Skeletal muscle cell (primary cell): ENCODE measurements at places on chromosomes 13 and 19.

- DNase-seq = no peak
Measured at GRCh38 chr13:98349731-98350305, 172.7 kb upstream of the RNF113B start.

GRCh38 chr13:92512852-92513251 lies 713.8 kb upstream of the GPC6 start:
- no peak for DNase-seq

DNA sequence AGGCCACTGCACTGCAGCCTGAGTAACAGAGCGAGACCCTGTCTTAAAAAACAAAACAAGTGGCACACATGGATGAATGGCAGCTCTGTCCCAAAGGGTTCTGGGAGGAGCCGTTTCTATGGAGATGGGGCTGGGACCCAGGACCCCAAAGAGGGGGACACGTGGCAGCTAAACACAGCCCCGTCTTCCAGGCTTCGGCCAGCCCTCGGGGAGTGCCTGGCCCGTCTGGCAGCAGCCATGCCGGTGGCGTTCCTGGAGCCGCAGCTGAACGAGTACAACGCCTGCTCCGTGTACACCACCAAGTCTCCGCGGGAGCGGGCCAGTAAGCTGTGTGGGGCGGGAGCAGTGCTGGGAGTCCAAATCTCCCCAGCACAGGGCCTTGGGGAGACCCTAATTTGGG lies 82.4 kb downstream of the RYR1 start:
- no peak for DNase-seq

- no peak for DNase-seq
Measured at GRCh38 chr19:6105444-6105843, 4.9 kb downstream of the RFX2 start.

- DNase-seq = no peak
Measured at GRCh38 chr13:78602561-78603239, 652 bp downstream of the POU4F1 start.

DNA sequence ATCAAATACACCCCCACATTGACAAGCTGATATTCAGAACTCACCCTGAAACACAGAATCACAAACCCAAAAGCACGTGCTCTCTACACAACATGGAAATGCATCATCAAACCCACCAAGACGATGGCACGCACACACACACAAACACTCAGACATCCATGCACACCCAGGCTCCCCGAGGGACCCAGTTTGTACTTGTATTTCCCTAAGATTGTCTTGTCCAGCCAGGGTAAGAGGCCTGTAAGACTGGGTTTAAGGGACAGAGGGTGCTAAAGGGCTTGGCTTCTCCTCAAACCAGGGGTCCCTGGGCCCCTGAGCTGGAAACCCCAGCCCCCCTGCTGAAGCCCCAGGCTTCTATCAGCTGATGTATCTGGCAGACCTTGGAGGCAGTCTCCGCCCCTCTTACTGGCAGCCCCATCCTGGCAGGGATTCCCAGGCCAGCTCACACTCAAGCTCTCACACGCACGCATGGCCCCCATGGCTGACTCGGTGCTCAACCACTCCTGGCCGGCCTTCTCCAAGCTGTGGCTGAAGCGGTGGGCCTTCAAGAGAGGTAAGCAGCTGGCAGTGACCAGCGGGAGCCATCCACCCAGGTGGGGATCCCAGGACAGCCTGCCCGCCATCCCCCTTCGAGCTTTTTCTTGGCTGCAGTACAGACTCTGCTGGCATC lies 6.5 kb downstream of the ARHGEF18 start:
- peak; percentile 22 for DNase-seq

- no peak for DNase-seq
Measured at GRCh38 chr19:51324167-51324481, 12.7 kb downstream of the IGLON5 start.

DNA sequence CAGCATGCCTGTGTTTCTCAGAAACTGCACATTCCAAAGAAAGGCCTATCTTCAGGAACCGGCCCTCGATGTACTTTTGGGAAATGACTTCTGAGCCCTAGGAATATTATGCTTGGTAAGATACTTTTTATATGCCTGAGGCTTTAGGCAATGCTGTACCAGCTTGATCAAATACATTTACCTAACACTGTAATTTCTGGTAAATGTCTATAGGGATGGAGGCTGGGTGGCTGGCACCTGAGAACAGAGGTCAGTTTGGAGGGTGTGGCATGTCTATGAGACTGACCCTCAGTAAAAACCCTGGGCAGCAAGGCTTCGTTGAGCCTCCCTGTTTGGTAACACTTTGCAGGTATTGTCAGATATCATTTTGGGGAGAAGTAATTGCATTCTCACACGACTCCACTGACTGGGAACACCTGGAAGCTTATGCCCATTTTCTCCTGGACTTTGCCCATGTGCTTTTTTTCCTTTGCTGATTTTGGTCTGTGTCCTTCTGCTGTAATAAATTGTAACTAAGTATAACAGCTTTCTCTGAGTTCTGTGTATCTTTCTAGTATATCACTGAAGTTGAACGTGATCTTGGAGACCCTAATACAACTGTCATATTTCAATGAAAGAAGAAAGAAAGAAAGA lies 1339.1 kb downstream of the OLFM4 start:
- DNase-seq = no peak

DNA sequence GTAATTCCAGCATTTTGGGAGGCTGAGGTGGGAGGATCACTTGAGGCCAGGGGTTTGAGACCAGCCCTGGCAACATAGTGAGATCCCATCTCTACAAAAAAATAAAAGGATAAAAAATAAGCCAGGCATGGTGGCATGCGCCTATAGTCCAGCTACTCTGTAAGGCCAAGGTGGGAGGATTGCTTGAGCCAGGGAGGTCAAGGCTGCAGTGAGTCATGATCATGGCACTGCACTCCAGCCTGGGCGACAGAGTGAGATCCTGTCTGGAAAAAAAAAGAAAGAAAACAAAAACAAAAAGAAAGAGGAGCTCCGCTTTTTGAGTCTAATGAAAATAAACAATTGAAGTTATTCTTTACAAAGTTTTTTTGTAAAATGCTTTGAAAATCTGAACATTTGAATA lies 326.2 kb downstream of the GPC5 start:
- no peak for DNase-seq

- DNase-seq = no peak
Measured at GRCh38 chr19:44571830-44572580, 41.4 kb upstream of the IGSF23 start.

DNA sequence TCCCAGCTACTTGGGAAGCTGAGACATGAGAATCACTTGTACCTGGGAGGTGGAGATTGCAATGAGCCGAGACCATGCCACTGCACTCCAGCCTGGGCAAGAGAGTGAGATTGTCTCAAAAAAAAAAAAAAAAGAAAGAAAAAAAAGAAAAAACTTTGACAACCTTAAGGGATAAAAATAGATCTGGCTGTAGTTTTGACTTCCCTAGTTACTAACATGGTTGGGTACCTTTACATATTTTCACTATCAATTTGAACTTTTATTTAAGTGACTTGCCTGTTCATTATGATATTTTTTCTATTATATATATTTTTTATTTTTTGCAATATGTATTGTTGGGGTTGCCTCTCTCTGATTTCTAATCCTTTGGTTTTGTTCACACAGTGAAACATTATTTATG lies 8.4 kb upstream of the ZNF235 start:
- no peak for DNase-seq

GRCh38 chr13:102327119-102327617 lies 74.7 kb downstream of the FGF14 start:
- DNase-seq = no peak

GRCh38 chr13:43767341-43767931 lies 19.3 kb downstream of the ENOX1 start:
- peak; percentile 26 for DNase-seq

DNA sequence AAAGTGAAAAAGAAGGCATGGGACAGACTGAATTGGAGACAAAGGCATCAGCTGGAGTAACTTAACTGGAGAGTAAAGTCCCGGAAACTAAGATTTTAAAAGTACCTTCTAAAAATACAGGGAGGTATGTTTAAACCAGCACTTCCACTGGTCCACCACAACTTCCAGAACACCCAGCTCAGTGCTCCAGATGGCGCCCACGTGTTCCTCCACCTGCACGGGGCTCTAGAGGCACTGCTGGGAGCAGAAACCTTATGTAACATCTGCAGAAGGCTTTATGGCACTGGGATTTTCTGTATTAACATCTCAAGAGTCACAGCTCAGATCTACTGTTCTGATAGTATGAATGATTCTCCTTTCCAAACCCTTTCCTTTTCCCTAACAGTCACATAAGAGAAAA lies 252.1 kb downstream of the DCLK1 start:
- no peak for DNase-seq
